ENCODE measurements at places on chromosomes 3 and 15.

- peak; percentile 48 for DNase-seq
These were observed 94.9 kb downstream of the BCHE start for GRCh38 chr3:165742351-165742750.

- no peak for DNase-seq
These were observed 59.4 kb upstream of the TRIM71 start for GRCh38 chr3:32758375-32758753.

- DNase-seq: no peak
These were observed 64.7 kb upstream of the SEC22A start for GRCh38 chr3:123137001-123137400.

DNA sequence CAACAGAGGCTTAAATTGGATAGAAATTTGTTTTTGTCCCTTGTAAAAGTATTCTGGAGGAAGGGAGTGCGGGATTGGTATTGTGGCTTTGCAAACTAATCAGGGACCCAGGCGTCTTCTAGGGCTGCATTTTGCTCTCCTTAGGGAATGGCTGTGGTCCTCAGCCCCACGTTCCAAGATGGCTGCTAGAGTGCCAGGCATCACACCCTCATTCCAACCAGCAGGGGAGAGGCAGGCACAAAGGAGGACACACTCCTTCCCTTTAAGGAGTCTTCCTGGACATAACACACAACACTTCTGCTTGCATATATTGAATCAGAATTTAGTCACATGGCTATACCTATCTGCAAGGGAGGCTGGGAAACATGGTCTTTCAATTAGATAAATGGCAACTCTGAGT lies 174.5 kb upstream of the LYSMD4 start:
- DNase-seq: no peak

DNA sequence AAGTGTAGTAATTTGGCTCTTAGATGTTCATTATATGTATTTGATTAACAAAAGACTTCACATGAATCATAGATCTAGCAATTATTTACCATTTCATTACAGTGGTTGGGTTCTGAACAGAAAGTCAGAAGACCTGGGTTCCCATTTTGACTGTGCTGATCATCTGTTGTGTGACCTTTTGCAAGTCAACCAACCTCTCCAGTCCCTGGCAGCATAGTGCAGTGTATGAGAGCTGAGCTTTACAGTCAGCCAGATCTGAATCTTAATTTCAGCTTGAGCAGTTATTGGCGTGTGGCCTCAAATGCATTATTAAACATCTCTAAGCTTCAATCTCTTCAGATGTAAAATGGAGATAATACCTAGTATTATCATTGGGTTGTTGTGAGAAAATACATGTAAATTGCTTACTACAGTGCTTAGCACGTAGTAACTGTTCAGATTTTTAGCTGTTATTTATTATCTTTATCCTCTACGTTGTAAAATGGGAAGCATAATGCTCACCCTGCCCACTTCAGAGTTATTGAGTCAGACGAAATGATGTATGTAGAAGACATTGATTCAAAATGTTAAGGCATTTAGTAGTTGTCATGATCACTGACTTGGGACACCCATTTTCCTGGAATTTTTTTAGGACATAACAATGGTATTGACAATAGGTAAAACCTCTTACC lies 104.0 kb downstream of the KLHL25 start:
- no peak for DNase-seq

GRCh38 chr3:156395961-156396710 lies 158.8 kb downstream of the SSR3 start:
- DNase-seq: no peak

DNA sequence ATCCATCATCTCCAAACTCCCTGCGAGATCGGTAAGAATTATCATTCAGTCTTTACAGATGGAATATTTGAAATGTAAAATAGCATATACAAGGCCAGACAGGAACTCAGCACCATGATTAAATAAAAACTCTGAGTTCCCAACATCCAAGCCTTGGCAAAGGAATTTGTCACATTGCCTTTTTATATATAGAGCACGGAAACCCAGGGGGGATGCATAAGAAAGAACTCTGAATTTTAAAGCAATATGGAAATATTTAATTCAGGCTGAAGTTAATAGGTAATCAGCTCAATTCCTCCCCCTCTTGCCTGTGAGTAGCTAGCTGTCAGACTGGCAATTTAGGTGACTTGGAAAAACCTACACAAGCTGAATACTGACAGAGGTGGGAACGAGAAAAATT lies 217.9 kb upstream of the KCNMB2 start:
- DNase-seq: no peak

- DNase-seq: peak; percentile 52
These were observed 1002.4 kb upstream of the SEMA6D start for GRCh38 chr15:46714950-46715349.

DNA sequence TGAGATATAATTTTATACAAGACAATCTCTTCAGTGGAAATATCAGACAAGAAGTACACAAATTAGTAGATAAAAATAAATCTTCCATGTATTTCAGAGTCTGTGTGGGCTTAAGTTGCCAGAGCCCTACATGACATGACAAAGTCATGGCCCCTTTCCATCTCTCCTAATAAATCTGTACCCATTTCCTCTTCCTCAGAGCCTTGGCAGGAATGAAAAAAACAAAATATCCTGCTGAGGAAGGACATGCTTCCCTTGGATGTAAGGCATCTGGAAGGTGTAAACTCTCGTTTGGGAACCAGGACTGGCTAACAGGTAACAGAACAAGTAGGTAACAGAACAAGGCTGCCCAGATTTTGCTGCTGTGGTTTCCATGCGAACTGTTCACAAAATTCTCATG lies 148.1 kb downstream of the SNRK start:
- DNase-seq: no peak

DNA sequence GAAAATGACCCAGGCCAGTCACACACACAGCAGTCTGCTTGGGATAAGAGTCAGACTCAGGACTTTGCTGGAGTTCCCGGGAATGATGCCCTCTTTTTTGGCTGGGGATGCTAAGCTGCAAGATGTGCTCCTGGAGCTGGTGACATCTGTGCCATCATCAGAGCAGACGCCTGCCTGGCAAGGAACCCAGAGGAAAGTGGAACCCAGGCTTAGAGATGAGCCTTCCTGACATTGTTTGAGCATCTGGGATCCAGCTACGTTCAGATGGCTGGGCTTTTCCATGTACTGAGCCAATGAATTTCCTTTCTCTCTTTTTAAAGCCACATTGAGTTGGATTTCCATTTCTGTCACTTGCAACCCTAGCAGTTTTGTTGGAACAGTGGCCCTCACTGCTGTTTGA lies 53.3 kb downstream of the EBLN2 start:
- no peak for DNase-seq

GRCh38 chr3:114496874-114497273 lies 203.0 kb downstream of the TIGIT start:
- no peak for DNase-seq

- peak; percentile 57 for DNase-seq
These were observed 194.3 kb downstream of the BCHE start for GRCh38 chr3:165642761-165643420.

- DNase-seq: no peak
These were observed 8.9 kb downstream of the PEAK1 start for GRCh38 chr15:77410701-77411618.

DNA sequence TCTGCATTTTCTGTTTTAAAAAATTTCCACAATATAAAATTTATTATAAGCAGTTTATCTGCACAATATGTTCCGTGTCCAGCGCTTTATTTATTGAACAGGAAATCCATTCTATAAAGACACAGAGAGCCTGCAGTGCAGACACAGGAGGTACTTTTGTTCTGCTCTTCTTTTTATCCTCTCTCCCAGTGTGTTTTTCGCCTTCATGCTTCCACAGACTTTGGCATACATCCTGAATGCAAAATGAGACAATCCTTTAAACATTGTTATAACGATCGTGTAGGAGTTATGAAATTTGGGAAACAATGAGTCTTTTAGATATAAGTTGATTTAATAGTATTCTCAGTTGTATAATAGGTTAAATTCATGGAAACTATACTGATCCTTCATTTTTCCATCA lies 749.2 kb downstream of the NAALADL2 start:
- DNase-seq: peak; percentile 79

DNA sequence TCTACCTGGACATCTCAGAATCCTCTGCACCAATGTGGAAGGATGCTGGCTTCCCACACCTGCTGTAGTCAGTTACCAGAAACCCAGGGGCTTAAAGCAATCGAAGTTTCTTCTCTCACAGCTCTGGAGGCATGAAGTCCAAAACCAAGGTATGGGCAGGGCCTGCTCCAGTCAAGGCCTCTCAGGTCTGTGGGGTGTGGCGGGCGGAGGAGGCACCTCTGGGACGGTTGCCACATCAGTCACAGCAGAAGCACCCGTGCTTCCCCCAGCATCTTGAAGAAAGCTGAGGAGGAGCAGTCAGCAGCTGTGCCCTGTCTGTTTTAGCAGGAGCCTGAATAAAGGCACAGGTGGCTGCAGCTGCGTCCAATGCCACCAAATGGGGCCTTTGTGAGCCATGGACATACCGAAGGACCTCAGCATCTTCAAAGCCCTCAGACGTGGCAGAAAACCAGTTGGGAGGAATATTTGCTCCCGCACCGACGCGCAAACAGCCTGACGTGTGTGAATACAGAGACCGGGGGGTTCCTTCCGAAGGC lies 68.9 kb downstream of the TFRC start:
- DNase-seq: no peak

GRCh38 chr3:128488991-128489673 lies 3.9 kb downstream of the GATA2 start:
- peak; percentile 48 for DNase-seq

- no peak for DNase-seq
These were observed 10.9 kb upstream of the LZTFL1 start for GRCh38 chr3:45852828-45853227.

GRCh38 chr3:98573181-98573728 lies 20.2 kb downstream of the CPOX start:
- no peak for DNase-seq

GRCh38 chr3:145752576-145752975 lies 408.4 kb downstream of the PLOD2 start:
- no peak for DNase-seq

- no peak for DNase-seq
These were observed 1389.3 kb upstream of the ALCAM start for GRCh38 chr3:103977417-103977816.

GRCh38 chr3:53668872-53669271 lies 174.5 kb downstream of the CACNA1D start:
- no peak for DNase-seq
